ENCODE measurements at places on chromosomes 1 and 21.

- DNase-seq: no peak
Observed at GRCh38 chr21:36910581-36911307, 55.7 kb downstream of the HLCS start.

GRCh38 chr1:3405974-3406867 is 48.2 kb upstream of the ARHGEF16 start:
- DNase-seq: no peak

- DNase-seq: no peak
Observed at GRCh38 chr1:248779350-248779749, 23.8 kb upstream of the LYPD8 start.

DNA sequence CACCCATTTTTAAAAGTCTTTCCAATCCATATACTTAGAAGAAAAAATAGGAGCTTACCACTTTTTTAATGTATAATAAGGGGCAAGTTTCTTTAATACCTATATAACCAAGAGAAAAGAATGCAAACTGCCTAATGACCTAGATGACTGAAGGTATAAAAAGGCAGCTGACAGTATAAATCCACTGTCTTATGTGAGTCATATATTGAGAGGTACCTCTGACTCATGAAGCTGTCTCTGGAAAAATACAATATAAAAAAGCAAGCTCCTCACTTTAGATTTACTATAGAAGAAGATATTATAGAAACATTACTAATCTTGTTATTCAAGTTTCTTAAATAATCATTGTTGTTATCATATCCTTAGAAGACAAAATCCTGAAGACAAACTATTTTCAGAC is 144.2 kb downstream of the VAV3 start:
- no peak for DNase-seq

- DNase-seq: no peak
Observed at GRCh38 chr1:71417421-71417820, 336.6 kb upstream of the ZRANB2 start.
